ENCODE measurements at places on chromosomes 1 and 21.
A peak's percentile ranks its signal among the peaks of the same experiment; 100 is the strongest.

GRCh38 chr21:45180246-45180599 is 105.8 kb downstream of the ADARB1 start:
- no peak for DNase-seq

GRCh38 chr1:221636967-221637366 is 104.9 kb downstream of the DUSP10 start:
- peak; percentile 42 for DNase-seq

- DNase-seq, result peak; percentile 60
These were observed 3.3 kb upstream of the COL8A2 start for GRCh38 chr1:36128126-36128904.

DNA sequence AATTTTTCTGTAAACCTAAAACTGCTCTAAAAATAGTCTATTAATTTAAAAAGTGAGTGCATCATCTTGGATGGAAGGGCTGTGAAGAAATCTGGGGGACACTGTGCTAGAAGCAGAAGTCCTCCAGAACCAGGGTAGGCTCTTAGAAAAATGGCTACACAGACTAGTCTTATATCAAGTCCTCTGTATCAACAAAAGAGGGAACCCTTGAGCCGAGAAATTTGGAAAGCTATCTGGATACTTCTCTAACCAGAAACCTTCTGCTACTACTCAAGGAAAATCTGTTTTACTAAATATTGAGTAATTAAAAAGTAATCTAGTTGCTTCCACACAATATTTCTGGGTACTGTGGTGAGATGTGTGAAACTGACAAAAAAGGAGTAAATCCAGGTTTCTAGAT is 92.1 kb downstream of the WDR3 start:
- DNase-seq, result peak; percentile 29

GRCh38 chr1:104132382-104132973 is 382.8 kb downstream of the AMY1C start:
- peak; percentile 83 for DNase-seq

DNA sequence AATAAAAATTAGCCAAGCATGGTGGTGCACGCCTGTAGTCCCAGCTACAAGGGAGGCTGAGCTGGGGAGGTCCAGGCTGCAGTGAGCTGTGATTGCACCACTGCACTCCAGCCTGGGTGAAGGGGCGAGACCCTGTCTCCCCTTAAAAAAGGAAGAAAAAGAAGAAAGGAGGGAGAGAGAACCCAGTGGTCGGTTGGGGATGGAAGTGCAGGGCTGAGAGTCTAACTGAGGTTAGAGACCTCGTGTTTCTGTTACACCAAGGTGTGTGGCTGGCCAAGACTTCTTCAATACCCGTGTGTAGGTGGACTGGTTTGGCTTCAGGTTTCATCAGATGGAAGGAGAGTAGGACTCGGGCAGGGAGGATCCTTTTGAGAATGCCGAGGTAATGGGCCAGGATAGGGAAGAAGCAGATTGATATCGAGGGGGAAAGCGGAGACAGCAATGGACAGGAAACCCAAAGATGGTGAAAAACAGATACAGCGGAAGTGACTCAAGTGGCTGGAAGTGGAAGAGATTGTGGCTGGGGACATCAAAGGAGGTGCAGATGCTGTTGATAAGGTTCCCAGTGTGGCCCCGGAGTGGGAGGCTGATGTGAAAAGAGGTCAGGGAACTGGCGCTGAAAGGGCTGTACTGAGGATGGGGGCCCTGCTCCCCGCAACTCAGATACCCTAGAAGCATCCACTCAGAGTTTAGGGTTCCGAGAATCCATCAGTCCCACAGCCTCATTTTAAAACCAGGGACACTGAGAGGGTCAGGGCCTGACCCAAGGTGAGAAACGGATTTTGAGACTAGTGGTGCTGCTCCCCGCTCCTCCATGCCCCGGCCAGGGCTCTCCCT is 681 bp upstream of the UBXN10 start:
- DNase-seq, result peak; percentile 79

DNA sequence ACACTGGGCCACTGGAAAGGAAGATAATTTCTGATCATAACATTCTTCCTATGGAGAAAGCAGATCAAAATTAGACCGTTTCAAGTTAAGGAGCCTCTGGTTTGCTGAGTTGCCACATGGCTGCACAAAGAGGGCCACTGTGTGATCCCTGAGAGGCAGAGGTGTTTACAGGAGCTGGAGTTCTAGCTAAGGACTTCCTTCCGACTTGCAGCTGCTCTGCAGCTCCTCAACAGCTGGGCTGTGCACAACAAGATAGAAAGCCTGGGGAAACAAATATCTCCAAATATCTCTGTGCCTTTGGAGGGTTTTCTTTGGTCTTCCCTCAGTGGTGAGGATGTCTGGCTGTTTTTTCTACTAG is 26.8 kb downstream of the GADD45A start:
- DNase-seq, result peak; percentile 69

DNA sequence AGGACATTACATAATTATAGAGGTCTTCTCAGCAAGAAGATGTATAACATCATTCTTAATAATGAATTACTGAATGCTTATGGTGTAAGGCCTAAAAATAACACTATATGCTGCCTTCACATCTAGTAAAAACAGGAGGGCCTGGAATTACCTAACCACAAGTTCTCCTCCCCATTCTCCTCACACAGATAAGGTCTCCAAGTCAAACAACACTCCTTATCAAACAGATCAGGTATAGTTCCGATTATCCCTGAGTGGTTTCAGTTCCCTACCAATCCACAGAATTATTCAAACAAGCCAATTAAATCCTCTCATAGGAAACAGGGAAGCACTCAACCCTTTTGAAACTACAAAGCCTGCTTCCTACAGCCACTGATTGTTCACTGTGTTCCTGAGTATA is 4.0 kb upstream of the AGBL4 start:
- no peak for DNase-seq

- DNase-seq, result no peak
These were observed 22.9 kb downstream of the OVGP1 start for GRCh38 chr1:111404588-111404987.

DNA sequence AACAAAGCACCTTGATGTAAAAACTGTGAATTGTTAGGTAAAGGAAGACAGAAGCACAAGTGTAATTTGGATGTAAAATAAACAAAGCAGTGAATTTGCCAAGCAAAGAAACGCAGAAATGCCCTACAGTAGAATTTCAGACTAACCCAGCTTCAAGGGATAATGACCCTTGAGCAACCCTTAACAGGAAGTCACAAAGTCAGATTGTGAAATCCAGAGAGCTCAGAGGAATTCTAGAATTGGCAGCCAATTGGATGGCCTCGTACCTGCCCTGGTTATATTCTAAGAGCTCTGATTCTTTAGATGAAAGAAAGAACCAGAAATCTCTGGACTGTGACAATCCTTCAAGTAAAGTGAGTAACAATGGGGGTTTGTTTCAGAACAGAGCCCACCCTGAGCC is 152.7 kb upstream of the CHRM3 start:
- no peak for DNase-seq

GRCh38 chr21:34914239-34914638 is 134.9 kb downstream of the RUNX1 start:
- no peak for DNase-seq

DNA sequence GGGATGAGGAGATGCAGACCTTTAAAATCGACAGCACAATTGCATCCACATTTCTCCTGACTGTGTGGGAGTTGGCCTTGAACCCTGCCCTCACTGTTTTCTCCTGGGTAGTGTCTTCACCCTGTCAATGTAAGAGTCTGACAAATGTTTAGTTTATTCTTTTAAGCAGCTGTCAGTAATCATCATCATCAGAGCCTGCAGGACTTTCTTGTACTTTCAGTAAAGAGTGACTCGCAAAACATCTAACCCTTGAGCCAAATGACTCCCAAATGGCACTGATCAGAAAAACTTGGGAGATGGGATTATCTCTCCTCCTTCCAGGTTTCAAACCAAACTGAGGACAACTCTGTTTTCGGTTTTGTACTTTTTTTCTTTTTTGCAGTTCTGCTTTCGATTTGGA is 460.2 kb downstream of the KIF26B start:
- DNase-seq, result peak; percentile 47

GRCh38 chr1:201593200-201593921 is 54.4 kb downstream of the NAV1 start:
- peak; percentile 71 for DNase-seq

DNA sequence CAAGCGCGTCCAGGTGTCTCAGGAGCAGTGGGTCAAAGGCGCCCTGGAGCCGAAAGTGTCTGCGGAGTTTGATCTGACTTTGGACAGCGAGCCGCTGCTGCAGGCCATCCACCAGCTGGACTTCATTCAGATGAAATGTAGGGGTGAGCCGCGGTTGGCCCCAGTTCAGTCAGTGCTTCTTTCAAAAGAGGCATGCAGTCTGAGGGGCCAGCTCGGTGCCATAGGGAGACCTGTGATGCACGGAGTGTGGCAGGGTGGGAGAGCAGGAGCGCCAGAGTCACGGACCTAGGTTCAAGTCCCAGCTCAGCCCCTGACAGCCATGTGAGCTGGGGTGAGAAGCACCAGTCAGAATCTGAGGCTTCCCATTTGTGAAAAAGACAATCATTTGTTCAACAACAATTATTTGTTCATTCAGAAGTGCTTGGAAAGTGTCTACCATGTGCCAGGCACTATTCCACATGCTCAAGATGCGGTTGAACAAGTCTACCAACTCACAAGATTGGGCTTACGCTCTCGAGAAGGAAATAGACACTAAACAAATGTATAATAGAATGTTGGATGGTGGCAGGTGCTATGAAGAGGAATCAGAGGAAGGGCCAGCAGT is 39.5 kb upstream of the GNPAT start:
- DNase-seq, result no peak

GRCh38 chr21:33035147-33035546 is 9.4 kb downstream of the OLIG2 start:
- no peak for DNase-seq

DNA sequence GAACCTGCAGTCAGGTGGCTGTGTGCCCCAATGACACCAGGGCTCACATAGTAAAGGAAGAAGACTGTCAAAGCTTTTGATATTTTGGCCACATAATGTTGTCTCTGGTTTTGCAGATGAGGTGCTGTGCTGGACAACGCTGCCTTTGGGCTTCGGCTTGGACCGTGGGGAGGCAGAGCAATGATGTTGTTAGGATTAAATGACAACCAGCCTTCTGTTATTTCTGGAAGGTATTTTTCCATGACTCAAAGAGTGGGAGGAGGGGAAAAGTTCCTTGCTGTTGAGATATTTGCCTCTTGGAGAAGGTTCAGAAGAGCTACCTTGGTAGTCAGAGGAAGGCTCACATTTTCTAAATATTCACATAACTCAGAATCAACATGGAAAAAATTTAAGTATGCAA is 187.3 kb upstream of the GALNT2 start:
- no peak for DNase-seq

DNA sequence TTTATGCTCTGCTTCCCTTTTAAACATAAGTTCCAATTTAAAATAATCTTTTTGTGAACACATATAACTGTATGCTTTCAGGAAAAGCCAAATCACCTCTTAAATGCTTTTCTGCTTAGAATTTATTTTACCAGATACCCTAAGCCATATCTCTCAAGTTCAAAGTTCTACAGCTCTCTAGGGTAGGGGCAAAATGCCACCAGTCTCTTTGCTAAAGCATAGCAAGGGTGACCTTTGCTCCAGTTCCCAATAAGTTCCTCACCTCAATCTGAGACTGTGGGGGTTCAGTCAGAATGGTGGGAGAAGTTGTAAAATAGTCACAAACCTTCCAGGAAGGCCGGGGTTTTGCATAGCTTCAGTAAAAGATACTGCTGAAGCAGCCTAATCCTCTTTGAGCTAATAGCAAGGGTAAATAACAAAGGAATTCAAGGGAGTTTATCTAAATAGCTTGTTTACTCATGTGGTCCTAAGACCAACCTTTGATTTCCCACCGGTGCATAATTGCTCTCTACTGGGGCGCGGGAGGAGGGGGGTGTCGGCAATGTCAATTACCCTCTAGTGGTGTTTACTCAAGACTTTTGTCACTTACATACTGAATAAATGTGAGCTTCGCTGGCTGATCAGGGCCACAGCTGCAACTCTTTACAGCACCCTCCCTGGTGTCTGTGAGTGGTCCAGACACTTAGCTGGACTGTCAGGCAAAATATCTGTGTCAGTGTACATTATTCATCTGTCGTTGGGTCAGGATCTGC is 1376.2 kb downstream of the NCAM2 start:
- DNase-seq, result no peak

DNA sequence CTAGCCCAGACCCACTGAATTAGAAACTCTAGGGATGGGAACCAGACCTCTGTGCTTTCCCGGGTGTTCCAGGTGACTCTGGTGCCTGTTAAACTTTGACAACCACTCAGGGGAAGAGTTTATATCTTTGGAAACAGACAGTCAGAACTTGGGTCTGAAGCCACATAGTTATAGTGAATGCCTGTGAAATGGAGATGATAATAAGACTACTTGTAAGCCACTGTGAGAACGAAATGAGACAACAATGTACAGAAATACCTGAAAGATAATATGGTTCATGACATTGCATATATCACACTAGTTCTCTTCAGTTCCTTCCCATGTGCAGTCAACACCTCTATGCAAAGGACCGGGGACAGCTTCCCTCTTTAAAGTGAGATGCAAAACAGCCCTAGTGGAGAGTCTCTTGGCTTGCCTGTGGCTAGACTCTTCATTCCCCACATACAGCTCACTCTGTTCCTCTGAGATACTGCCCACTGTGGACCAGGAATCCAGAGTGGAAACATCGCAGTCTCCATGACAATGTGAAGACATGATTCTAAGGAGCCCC is 287.5 kb downstream of the ASTN1 start:
- DNase-seq, result peak; percentile 14

Data from OCI-M1 (cell line).